Occipital lobe (tissue), 3 donors: ENCODE measurements at places on chromosomes 5 and 9. TPM values are rescaled to one million over a fixed set of nuclear protein-coding genes. Genes with fewer than 3 reads are reported as not detected.

The ZNF658 gene
- 21.5 TPM for total RNA-seq

The C9orf50 gene
- total RNA-seq, result not detected

The FOXD1 gene
- 0.94 TPM for total RNA-seq

The TMEM174 gene
- not detected for total RNA-seq

The FIBCD1 gene
- total RNA-seq, result 1.4 TPM

The CDH9 gene
- total RNA-seq, result 34.2 TPM

The PPP3R2 gene
- not detected for total RNA-seq
